Ovary (tissue), 10 donors: ENCODE measurements at places on chromosomes 6 and 20.

DNA sequence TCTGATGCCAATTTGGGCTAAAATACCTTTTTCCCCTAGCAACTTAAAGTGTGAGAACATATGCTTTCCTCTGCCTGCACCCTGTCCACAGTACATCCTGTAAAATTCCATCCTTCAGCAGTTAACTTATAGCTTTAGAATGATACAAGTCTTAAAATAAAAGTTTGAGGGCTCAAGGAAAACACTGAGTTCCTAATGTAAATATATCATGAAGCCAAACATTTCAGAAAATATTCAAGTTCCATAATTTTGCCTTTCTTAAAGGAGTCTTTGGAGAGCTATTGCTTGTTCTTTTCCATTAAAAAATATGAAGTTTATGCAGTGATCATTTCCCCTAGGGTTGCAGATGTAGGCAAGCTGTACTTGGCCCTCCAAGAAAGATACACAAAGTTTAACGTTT is 303.8 kb downstream of the COL12A1 start:
- no peak for DNase-seq

- DNase-seq: no peak
These were observed 187.5 kb downstream of the PLCB4 start for GRCh38 chr20:9256393-9256792.

DNA sequence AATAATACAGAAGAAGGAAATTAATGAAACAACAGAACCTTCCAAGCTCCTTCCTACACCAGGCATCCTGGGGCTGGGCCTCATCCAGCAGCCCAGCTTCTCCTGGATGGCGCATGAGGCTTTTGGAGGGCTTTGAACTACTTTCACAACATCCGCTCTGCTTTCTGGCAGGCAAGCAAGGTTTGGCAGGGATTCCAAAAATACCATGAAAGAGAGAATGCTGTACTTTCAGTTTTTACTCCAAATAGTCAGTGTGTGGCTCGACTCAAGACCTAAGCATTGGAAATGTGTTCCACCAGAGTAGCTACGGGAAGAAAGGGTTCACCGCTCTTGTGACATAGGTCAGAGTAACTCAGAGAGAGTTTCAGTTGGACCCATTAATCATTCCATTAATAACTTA is 125.4 kb downstream of the OPRM1 start:
- DNase-seq: peak; percentile 81

GRCh38 chr6:161162722-161163121 is 111.1 kb downstream of the AGPAT4 start:
- no peak for DNase-seq

DNA sequence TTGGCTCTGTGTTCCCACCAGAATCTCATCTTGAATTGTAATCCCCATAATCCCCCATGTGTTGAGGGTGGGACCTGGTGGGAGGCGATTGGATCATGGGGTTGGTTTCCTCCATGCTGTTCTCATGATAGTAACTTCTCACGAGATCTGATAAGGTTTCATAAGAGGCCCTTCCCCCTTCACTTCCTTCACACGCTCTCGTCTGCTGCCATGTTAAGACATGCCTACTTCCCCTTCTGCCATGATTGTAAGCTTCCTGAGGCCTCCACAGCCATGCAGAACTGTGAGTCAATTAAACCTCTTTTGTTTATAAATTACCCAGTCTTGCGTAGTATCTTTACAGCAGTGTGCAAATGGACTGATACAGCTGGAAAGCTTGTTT is 90.0 kb downstream of the ELOVL5 start:
- DNase-seq: no peak

DNA sequence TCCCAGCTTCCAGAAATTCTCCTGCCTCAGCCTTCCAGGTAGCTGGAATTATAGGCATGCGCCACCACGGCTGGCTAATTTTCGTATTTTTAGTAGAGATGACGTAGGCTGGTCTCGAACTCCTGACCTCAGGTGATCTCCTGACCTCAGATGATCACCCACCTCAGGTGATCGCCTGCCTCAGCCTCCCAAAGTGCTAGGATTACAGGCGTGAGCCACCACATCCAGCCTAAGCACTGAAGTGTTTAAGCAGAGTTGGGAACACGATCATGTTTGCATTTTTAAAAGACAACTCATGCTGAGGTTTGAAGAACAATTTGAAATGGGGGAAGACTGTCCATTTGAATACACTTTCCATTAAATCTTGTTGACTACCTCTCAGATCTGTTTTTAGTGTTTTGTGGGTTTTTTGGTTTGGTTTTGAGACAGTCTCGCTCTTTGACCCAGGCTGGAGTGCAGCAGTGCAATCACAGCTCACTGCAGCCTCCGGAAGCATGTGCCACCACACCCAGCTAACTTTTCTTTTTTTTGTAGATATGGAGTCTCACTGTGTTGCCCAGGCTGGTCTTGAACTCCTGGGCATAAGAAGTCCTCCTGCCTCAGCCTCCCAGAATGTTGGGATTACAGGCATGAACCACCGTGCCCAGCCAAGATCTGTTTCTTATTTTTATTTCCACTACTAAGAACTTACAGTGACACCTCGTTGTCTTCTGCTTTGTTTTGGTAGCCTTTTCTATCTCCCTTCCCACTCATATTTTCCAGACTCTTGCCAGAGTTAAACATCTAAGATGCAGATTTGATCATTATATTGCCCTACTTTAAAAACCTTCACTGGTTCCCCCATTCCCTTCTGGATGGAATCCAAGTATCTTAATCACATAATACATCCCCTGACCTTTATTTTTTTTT is 5.5 kb downstream of the CASP8AP2 start:
- no peak for DNase-seq

DNA sequence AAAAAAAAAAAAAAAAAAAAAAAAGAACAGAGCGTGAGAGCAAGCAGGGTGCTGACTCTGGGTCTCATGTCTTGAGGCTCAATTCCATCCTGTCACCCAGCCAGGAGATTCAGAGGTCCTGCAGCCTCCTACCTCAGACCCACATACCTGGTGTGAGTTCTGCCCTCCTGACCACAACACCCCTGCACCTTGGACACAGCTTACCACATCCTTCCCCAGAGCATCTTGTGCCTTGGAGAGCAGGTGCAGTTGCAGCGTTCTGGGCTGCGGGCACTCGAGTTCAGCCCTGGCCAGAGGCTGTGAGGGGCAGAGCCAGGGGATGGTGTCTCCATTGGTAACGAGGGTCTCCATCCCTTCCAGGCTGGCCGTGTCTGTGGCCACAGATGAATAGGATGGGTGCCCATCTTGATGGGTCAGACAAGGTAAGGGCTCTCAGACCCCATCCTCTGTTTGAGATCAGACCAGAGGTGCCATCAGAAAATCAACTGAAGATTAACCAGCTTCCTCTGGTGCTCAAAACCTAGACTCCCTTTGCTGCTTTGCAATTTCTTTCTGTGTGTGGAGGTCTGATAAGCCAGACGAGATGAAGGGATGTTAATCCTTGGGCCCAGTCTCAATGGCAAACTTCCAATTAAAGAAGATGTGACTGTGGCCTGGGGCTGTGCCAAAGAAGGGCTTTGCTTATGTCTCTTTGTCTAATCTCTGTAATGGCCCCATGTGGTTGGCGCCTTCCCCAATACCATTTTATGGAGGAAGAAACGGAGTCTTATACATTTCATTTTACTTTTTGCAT is 14.7 kb upstream of the ZNF831 start:
- DNase-seq: no peak

DNA sequence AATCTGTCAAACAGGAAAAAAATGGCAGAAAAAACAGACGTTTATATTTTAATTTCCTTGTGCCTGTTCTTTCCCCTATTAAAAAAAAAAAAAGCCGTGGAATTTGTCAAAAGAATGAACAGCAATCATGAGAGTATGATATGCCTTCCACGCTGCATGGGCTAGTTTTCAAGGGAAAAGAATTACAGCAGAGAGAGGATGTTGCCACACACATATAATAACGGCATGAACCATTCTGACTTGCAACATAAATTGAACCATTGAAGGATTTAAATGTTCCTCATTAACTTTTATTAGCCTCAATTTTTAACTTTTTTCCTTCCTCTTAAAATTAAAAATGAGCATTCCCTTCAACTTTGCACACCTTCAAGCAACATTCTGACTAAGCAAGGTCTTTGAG is 301.8 kb downstream of the FOXC1 start:
- DNase-seq: no peak

GRCh38 chr20:1734269-1734858 is 76.8 kb upstream of the SIRPG start:
- no peak for DNase-seq

DNA sequence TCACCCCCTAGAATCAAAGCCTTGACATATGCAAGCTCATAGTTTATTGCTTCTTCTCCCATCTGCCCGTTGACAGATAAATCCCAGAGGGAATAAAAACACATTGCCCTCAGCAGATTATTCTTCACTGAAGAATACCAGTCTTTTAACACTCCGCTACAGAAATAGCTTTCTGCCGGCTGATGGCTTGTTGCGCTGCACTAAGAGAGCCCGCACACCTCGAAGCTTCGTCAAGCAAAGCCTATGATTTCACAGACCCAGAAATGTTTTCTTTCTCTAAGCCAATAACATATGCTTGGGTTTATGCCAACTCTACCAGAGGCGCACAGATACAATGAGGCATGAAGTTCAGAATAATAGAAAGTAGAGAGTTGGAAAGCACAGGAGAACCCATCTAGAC is 208.9 kb upstream of the FOXQ1 start:
- DNase-seq: no peak

DNA sequence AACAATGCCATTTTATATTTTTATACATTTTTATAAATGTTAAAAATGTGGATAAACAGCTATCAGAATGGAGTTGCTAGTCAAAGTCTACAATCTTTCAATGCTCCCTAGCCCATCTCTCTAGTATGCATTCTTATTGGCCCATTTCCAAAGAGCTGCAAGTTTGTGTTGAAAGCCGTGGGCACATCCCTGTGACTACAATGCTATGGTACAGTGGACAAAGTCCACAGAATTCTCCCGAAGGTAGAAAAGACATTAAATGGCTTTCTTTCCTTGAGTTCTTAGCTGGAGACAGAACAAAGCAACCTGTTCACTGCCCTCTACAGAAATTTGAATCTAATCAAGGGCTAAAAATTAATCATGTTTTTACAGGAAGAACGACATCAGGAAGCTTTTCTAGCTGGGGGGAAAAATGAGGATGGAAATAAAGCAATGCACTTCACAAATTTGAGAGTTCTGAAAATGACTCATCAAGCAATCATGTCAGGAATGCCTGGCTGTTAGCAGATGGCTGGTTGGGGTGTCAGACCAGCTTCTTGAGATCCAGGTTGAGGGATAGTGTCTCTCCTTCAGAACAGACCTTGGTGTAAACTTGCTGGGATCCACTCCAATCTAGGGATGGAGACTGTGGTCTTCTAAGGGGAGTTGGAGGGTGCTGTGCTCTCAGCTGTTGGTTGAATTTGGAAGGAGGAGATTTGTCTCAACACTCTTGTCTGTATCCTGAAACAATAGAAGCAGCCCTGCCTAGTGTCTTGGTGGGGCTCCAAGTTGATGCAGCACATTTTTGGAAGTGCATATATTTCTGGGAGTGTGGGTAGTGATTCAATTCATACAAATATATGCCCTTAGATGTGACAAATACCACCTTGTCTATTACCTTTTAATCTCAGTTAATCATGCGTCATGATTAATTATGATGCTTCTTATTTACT is 143.4 kb upstream of the PHACTR1 start:
- DNase-seq: no peak

- no peak for DNase-seq
These were observed 65.9 kb downstream of the KLHL32 start for GRCh38 chr6:96990462-96990861.

DNA sequence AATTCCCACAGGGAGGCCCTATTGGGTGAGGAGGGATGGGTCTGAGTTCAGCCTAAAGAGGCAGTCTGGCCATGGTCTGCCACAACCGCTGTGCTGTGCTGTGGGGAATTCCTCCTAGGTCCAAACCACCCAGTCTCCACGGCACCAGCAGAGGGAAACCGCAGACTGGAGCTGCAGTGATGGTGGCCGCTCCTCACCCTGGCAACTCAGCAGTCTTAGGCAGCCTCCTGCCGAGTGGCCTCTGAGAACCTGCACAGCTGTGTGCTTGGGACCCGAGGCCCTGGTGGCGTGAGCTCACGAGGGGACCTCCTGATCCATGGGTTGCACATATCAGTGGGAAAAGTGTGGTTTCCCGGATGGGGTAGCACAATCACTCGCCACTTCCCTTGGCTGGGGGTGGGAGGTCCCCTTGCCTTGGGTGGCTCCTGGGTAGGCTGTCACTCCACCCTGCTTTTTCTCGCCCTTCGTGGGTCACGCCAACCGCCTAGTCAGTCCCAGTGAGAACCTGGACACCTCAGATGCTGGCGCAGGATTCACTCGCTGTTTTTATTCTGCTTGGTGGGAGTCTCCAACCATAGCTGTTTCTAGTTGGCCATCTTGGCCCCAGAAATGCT is 242.2 kb downstream of the CDH26 start:
- DNase-seq: no peak

- no peak for DNase-seq
These were observed 69.3 kb downstream of the MDN1 start for GRCh38 chr6:89750338-89750737.

GRCh38 chr20:13054011-13054410 is 45.2 kb downstream of the SPTLC3 start:
- no peak for DNase-seq

GRCh38 chr20:56418385-56418861 is 6.4 kb downstream of the CASS4 start:
- no peak for DNase-seq

DNA sequence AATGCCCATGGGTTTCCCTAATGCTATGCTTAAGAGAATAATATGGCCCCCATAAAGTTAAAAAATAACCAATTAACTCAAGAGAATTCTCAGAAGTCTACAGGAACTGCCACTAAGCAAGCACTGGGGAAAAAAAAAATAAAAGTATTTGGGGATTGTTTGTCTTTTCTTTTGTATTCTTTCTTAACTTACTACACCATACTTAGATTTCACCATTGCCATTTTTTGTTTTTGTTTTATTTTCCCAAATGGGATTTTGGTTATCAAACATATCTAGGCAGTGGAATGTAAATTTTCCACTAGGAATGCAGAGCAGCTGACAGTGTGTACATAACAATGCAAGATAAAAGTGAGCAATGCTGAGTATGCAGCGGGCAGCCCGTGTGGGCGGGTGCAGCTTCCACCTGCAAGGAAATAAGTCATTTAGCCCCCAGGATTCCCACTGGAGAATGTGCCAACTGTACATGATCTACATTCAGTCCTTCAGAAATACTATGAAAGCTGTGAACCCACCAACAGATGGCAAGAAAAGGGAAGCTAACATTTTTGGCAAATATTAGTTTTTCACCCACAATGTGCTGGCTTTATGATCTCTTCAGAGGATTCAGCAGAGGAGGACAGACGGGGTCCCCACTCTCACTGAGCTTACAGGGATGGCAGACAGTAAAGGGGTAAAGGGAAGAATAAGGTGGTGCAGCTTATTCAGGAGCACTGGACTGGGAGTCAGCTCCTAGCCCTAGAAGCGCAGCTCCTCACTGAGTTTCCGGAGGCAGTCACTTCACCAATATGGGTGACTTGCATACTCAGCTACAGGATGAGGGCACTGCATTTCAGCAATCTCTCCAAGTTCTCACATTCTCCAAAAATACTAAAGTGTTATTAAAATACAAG is 44.4 kb downstream of the DCDC2 start:
- DNase-seq: no peak
